ENCODE measurements at places on chromosomes 2 and 18.

GRCh38 chr2:63692002-63692606, 103.3 kb downstream of the MDH1 start:
- no peak for DNase-seq

DNA sequence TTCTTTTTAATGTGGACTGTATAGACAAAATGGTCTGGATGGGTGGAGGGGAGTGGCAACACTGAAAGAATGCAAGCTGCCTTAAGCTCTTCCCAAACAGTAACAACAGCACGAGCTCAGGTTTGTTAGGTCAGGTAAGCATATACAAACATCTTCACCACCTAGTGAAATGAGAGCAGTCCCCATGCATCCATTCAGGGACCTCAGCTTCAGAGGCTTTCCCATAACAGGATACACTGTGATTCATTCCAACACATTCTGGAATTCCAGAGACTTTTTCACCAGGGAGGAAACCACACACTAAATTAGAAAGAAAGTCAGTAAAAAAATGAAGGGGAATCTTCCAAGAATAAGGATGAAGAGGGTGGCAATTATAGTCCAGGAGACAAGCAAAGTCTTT, 50.4 kb upstream of the BZW1 start:
- DNase-seq, result no peak

DNA sequence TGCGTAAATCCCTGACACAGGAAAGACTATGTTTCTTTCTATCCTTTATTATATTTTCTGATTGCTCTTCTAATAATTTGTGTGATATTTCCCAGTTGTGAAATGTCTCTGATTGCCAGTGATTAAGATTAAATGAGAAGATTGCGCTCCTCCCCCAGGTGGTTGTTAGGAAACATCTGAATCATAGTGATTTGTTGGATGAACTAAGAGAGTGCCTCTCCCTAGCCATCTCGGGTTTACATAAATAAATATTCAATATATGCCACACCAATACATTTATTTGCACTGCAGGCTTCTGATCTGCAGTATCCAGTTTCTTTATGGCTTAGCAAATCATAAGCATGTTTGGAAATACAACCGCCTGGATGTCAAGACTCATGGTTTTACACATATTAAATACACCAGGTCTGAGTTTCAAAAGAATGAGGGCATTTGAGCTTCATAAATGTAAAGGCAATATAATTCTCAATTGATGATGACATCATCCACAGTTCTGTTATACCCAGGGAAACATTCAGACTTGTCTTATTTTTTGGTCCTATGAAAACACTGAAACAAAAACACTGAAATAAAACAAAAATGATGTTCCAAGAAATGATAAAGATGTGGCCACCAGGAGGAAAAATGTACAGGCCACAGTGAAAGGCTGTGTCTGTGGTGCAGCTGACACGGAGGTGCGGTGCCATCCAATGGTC, 826.7 kb upstream of the ACVR2A start:
- no peak for DNase-seq

GRCh38 chr18:22930089-22930713, 2.9 kb upstream of the RBBP8 start:
- DNase-seq, result peak; percentile 58

GRCh38 chr2:75920859-75921551, 210.3 kb upstream of the GCFC2 start:
- no peak for DNase-seq

DNA sequence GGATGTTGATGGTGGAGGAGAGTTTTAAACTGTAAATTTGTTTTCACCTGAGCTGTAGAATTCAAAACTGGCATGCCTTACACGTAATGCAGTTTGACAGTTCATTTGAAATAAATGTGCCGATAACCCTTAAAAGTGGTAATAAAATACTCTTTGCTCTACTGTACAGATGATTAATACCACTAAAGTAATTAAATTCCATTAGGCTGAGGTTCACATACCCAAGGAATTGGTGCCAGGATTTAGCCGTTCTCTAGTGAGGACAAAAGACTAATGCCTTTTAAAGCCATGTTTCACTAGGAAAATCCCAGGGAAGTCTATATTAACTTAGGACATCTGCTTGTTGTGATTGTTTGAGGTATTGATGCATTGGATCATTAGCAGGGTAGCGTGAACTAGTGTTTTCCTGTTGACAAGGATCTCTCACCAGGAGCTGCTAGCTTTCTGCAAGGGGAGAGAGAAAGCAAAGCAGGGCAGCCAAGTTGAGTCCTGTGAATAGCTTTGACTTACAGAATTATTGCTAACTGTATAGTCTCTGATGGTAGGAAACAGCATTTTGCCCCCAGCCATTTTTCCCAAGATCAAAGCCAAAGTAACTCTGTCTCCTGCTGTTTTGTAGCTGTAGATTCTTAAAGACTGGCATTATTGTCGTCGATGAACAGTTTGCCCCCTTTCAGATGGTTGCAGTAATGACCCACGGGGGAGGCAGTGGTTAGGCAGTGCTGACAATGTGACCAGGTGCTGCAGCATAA, 280.9 kb upstream of the FANCL start:
- no peak for DNase-seq

DNA sequence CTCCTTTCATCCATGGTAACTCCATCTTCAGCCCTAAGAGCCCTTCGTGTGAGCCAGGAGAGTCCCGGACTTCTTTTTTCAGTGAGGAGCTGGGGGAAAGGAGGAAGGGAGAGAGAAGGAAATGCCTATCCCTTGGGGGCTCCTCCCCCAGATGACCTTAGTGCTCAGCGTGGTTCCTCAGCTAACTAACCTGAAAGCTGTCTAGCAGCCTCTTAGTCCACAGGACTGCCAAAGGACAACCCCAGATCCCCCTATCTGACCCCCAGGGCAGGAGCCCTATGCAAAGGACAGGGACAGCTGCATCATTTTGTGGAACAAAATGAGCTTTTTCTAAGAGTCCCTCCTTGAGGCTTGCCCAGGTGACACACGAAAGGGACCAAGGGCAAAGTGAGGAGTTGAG, 7.9 kb downstream of the SPR start:
- DNase-seq, result no peak

GRCh38 chr18:57771193-57771592, 31.9 kb downstream of the ATP8B1 start:
- DNase-seq, result no peak

GRCh38 chr2:132420816-132421805, 4.5 kb downstream of the GPR39 start:
- DNase-seq, result no peak

Measured in stimulated activated CD4-positive, alpha-beta T cell treated with anti-CD3 and anti-CD28 coated beads, Interleukin-15, amount 100 ng/mL, for 1 hour (primary cell).